ENCODE measurements at places on chromosomes 1 and 21.

DNA sequence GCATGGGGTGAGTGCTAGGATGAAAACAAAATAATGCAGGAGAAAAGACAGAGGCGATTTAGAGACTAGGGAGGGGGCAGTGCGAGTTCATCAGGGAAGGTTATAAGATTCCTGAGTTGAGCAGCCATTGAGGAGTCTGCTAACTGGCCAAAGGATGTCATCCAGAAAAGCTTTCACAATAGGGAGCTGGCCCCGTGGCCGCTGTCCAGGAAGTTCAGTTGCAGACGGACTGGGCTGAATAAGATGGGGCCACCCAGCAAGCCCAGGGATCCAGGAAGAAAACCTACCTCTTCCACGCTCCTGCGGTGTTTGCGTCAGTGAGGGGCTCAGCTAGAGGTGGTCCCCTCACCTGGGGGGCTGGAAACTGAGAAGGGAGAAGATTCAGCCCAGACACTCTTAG lies 4.0 kb upstream of the PKP1 start:
- no peak for DNase-seq

DNA sequence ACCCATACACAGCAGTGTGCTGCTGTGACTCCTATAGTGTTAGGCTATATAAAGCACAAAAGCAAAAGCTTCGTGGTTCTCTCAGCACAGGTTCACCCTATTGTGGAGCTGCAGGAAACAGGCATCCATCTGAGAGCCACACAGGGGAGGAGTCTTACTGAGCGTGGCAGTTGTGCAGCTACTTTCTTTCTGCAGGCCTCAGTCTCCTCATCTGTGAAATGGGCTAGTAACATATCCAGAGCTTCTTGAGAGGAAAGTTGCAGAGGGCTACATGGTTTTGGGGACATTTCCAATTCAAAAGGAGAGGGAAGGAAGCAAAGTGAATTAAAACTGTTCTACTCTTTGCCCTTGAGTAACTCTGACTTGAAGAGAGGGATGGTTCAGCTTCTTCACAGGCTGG lies 142.0 kb downstream of the FOXD2 start:
- DNase-seq = no peak

- DNase-seq = no peak
Observed at GRCh38 chr1:228376262-228376628, 30.4 kb downstream of the TRIM11 start.

GRCh38 chr1:77412069-77412819 lies 130.4 kb downstream of the AK5 start:
- DNase-seq = peak; percentile 24

DNA sequence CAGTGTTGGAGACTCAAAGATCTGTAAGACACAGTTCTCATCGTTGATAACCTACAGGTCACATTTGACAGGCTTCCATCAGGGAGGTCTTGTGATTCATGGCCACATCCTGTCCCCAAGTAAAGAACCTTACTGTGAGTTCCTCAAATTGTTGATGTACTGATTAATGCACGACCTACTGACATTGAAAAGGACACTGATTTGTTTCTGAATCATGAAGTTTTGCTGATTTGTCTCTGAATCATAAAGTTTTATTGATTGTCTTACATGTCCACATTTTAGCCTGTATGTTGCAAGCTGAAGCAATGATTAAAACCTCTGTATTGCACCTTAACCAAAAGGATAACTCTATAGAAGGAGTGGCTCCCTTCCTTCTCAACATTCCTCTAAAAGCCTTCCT lies 476.3 kb upstream of the RUNX1 start:
- peak; percentile 26 for DNase-seq

GRCh38 chr1:244952940-244953339 lies 88.6 kb upstream of the HNRNPU start:
- DNase-seq = no peak

DNA sequence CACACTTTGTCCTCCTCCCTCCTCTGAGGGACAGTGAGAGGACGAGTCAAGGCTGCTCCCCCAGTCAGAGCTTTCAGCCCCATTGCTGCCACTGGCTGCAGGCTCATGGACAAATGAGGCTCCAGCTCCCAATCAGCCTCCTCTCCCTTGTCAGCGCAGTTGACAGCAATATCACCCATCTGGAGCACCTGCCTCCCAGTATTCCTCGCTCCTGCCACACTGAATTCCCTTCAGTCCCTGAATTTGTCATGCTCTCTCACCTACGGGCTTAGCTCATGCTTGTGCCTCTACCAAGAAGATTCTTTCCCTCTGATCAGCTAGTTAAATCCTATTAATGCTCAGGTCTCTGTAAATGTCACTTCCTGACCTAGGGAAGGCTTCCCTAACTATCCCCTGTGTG lies 54.4 kb upstream of the SYT6 start:
- DNase-seq = no peak

DNA sequence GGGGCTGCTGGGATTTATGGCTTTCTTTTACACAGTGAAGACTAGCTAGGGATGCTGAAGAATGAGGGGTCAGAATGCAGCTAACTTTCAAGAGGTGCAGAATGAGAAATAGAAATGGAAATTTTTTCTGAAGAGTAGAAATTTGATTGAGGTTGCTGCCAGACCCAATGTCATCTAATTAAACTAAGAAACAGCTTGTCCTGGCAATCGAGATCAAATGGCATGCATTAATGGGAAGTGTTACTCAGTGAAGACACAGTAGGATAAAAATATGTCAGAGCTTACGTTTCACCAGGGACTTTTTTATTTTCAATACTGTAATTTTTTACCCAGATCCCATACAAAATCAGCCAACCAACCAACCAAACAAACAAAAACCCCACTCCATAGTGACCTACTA lies 306.0 kb downstream of the GRIK1 start:
- no peak for DNase-seq

DNA sequence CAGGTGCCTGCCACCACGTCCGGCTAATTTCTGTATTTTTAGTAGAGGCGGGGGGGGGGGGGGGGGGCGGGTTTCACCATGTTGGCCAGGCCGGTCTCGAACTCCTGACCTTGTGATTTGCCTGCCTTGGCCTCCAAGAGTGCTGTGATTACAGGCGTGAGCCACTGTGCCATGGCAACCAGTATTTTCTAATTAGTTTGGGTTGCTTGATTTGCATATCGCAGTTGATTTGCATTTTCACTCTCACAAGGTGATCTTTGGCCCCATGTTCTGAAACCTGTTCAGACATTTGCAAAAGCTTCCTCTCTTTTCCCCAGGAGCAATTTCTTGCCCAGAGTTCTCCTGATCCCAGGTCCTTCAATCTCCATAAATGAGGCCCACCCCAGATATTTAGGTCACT lies 1.7 kb downstream of the TOR3A start:
- DNase-seq = no peak

- no peak for DNase-seq
Observed at GRCh38 chr1:230037261-230037660, 29.8 kb upstream of the GALNT2 start.

GRCh38 chr1:7616076-7616832 lies 154.8 kb upstream of the VAMP3 start:
- DNase-seq = no peak

- DNase-seq = no peak
Observed at GRCh38 chr1:71068325-71069240, 12.3 kb downstream of the ZRANB2 start.

DNA sequence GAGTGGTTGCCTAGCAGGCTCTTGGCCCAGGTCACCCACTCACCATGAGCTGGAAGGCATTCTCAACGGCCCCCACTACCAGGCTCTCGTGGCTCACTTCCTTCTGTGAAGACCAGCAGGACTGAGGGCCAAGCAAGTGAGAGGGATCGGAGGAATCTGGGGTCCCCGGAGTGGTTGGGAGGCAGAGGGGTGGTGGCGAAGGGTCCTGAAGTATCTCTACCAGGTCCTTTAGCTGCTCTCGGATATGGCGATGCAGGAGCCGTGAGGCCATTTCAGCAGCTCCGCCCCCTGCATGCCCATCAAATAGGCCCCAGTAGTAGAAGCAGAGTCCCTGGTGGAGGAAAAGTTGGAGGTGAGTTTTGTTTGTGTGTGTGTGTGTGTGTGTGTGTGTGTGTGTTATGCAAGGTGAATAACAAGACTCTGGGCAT lies 2.4 kb downstream of the PPM1J start:
- no peak for DNase-seq

- DNase-seq = peak; percentile 61
Observed at GRCh38 chr1:39901464-39901713, 328 bp downstream of the MYCL start.

- no peak for DNase-seq
Observed at GRCh38 chr1:160858097-160858496, 4.6 kb downstream of the CD244 start.

DNA sequence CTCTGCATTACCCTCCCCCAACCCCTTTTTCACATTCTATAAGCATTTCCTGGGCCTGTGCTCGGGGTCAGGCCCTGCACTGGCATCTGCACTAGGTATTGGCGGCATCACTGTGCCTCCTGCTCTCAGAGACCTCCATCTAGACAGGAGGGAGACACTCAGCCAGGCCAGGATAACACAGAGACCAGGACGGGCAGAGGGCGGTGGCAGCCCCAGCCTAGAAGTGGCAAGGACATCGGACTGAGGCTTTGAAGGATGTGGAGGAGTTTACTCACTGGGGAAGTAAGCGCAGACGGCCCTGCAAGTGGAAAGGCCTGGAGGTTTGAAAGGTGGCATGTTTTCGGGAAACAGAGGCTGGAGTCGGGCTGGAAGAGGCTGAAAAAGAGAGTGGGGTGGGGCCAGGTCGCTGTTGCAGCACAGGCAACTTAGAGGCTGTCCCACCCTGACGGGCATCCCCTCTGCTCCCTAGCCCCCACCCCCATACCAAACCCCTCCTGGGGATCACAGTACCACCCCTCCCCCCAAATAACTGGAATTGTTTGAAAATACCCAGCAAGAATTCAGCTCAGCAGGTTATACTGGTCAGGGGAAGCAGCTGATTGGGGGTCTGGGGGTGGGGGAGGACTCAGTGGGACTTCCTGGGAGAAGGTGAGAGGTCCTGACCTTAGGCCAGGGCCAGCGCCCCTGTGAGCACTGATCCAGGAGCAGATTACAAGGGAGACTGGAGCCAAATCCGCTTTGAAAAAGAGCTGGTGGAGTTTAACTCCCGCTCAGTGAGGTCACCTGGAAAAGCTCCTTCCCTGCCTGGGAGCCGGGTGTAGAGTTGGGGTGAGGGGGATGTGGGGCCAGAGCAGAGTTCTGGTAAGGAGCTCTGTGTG lies 121.8 kb upstream of the WNT4 start:
- no peak for DNase-seq

- DNase-seq = no peak
Observed at GRCh38 chr1:239212811-239213220, 173.6 kb upstream of the CHRM3 start.

DNA sequence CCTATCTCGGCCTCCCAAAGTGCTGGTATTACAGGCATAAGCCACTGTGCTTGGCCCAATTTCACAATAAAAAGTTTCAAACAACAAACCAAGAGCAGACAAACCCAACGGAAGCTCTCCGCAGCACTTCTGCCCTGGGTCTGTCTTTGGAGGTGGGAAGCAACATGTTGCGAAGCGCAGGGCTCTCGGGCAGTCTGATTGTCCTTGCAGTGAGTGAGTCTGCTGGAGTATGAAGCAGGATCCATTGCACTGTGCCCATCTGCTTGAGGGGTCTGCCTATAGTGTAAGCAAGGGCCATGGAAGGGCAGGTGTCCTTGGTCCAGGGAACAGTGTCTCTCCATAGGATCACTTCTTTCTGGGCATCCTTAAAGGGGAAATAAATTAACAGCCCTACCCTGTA lies 14.6 kb upstream of the PARP1 start:
- DNase-seq = no peak

DNA sequence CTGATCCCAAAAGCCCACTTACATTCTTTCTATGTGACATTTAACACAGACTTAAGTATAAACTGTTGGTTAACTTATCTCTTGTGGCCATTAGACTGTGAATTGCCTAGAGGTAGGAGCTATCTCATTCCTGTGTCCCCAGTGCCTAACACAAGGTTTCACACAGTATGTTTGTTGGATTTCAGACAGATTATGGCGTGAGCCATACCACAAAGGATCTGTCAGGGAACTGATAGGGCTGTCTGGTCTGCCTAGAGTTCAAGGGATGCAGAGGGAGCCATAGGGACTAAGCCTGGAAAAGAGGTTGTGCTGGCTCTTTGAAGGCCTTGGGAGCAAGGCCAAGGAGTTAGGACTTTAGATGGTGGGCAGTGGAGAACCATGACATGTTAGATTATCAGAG lies 40.0 kb downstream of the MEF2D start:
- no peak for DNase-seq

DNA sequence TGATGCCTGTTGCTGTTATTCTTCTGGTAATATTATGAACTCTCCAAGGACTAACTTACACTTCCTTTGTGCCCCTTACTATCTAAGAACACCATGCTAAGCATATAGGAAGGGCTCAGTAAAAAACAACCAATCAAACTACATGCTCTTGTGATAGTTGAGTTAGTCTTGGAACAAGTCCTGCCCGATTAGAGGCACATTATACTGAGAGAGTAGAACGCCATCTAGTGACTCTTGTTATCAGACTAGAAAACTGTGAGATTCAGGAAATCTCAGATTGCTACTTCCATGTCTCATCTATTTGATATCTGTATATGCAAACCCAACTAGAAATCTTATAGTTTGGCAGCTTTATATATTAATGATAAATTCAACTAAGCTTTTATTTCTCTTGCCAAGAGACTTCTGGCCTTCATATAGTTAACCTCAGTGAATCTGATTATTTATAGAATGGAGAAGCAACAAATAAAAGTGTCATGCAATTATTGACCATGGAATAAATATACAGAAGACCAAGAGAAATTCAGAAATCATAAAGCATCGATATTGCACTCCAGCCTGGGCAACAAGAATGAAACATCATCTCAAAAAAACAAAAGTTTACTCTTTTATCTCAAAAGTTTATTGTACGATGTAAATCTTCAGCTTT lies 7.8 kb upstream of the SRRM1 start:
- DNase-seq = peak; percentile 60

- peak; percentile 5 for DNase-seq
Observed at GRCh38 chr1:209493559-209493958, 90.0 kb upstream of the CAMK1G start.

GRCh38 chr1:107593501-107594209 lies 371.3 kb downstream of the VAV3 start:
- peak; percentile 39 for DNase-seq

GRCh38 chr1:112312315-112312714 lies 83.7 kb upstream of the CTTNBP2NL start:
- no peak for DNase-seq

DNA sequence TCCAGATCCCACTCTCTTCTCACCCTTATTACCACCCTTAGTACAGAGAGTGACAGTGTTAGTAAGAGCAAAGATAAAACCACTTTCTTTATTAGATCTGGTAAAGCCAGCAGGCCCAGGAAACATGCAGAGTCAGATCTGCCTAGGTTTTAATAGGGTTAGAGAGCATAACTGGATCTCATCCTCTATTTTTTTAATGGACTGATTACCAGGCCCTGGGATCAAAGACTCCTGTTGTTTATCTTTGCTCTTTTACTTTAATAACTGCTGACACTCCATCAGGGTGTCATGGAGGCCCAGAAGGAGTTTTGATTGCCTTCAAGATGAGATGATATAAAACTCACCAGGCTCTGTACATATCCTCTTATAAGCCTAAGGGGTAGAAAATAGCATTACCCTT lies 45.3 kb upstream of the RGS5 start:
- no peak for DNase-seq

Data from suppressor macrophage treated with lipopolysaccharide for 1 hour (primary cell).